Kidney glomerular epithelial cell (primary cell): ENCODE measurements at places on chromosomes 4 and X.

GRCh38 chrX:53286171-53286570 lies 4.8 kb upstream of the IQSEC2 start:
- no peak for DNase-seq

GRCh38 chr4:13860126-13860525 lies 232.6 kb upstream of the BOD1L1 start:
- no peak for DNase-seq

DNA sequence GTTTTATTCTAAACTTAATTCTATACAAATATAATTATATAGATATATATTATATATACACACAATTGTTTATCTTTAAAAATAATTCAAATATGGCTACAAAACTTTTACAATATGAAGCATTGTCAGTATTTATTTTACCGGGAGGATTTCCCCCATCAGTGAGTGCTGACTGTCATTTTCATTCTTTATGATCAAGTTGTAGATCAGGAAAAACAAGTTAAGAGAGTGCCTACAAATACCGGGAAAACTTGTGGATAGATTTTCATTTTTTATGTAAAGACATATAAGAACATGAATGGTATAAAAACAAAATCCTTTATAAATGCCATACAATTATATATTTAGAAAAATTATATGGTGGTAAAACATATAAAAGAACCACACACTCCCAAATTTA lies 37.8 kb downstream of the CLCN3 start:
- DNase-seq = no peak

DNA sequence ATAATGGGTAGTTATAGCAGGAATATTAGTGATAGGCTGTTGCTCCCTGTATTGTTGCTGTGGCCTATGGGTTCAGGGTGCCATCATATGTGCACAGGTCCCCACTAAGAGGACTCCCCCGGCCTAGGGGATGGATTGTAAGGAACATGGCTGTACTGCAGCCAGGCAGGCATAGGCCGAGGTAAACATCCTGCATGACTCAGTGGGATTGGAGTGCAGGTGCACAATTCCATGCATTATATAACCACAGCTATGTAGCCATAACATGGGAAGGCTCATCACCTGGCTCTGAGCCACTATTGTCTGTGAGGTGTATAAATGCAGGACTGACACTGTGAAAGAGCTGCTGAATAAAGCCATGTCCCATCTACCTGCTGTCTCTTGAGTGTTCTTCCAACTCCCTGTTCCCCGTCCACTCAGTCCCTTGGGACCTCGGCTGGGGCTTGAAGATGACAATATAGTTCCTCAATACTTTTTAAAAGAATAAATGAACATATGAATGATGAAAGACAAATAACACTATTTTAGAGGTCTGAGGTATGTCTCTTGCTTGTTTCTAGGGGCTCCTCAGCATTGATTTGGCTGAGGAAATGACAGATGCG lies 425.2 kb downstream of the IDS start:
- DNase-seq = no peak

DNA sequence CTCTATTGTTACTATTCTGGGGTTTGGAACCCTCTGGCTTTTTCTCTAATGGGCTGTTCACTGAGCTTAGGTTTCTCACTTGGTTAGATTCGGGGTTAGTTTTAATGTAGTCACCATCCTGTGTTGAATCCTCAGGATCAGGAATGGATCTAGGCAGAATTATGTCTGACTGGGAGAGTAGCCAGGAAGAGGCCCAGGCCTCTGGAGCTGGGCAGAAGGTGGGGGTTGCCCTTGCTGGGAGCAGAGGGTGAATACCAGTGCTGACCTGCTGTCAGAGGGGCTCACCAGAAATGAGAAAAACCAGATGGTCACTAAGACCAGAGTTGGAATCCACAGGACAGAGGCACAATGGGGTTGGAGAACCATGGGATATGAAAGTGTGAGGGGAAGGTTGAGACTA lies 126.6 kb upstream of the SLC4A4 start:
- no peak for DNase-seq

- peak; percentile 13 for DNase-seq
These were observed 26.3 kb downstream of the FGFBP1 start for GRCh38 chr4:15912236-15912635.

DNA sequence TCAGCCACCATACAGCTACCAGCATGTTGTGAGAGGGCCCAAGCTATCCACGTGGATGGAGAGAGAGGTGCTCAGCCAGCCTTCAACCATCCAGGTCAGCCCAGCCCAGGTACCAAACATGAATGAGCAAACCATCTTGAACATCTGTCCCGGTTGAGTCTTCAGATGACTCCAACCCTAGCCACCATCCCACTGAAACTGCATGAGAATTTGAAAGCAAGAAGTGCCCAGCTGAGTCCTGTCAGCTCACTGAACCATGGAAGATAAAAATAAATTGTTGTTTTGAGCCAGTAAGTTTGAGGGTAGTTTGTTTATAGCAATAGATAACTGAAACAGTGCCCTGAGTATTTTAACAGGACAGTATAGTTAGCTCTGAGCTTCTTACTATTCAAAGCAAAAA lies 7.3 kb upstream of the SEL1L3 start:
- no peak for DNase-seq

GRCh38 chr4:36082817-36083216 lies 161.5 kb downstream of the ARAP2 start:
- no peak for DNase-seq

DNA sequence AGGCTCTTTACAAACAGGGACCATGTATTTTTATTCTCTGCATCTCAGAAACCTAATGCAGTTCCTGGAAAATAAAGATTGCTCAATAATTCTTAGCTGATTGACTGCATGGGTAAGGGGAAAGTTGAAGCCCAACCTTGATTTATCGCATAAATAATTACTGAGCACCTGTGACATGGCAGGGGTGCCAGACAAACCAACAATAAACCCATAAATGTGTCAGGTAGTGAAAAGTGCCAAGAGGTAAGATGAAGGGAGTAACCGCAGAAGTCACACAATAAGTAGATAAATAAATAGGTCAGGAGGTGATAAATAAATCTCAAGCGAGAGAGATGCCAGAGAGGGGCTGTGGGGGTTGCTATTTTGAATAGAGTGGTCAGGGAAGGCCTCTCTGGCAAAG lies 20.1 kb upstream of the AP1S2 start:
- no peak for DNase-seq

- DNase-seq = no peak
These were observed 5.4 kb upstream of the ADH4 start for GRCh38 chr4:99149426-99150019.

DNA sequence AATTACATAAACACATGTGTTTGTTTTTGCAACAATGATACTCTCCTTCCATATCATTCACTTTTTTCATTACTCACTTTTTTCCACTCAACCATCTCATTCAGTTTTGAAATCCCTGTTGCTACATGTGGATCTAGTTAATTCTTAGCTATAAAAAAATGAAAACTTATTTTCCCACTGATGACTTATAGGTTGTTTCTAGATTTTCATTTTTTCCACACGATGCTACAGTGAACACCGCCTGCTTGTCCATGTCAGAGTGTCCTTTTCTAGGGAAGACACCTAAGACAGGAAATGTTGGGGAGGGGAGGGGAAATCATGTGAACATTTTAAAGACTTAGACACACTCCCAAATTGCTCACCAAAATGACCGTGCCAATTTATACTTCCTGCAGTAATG lies 70.2 kb downstream of the SUPT20HL2 start:
- DNase-seq = no peak

- no peak for DNase-seq
These were observed 16.9 kb upstream of the ADH6 start for GRCh38 chr4:99235955-99236354.

GRCh38 chr4:187118602-187119120 lies 395.0 kb upstream of the FAT1 start:
- peak; percentile 45 for DNase-seq

GRCh38 chr4:36288731-36289426 lies 7.5 kb downstream of the DTHD1 start:
- peak; percentile 28 for DNase-seq

- no peak for DNase-seq
These were observed 175.4 kb downstream of the FAT4 start for GRCh38 chr4:125489952-125490690.

DNA sequence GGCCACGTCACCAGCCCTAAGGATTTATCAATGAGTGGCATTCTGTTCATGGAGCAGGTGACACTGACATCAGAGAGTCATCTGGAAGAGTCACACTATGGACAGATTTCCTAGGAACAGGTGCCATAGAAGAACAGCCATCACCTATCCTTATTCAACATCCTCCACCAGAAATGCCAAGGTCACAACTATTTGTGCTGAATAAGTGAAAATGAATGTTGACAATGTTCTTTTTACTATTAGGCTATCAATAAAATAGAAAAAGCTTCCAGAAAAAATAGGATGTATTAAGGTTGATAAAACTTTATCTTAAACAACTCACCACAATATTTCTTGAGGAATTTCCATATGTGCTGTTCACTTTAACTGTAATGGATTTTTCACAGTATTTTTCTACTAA lies 62.9 kb downstream of the HAUS3 start:
- no peak for DNase-seq

DNA sequence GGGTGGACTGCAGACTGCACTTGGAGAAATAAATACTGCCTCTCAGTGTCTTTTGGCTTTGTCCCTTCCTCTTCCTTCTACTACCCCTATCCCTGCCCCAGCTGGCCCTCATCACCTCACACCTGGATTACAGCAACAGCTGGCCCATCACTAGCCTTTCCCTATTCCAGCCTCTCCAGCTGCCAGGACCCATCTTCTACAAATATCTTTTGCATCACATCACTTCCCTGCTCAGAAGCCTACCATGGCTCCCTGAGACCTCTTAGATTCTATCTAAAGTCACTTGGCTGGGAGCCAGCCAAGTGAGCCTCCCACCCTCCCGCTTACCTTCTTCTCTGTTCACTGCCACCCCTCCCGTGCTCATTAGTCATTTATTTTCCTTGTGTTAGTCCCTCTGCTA lies 66.8 kb downstream of the TSC22D3 start:
- DNase-seq = no peak

- no peak for DNase-seq
These were observed 479.3 kb downstream of the IL1RAPL1 start for GRCh38 chrX:29066516-29066915.

DNA sequence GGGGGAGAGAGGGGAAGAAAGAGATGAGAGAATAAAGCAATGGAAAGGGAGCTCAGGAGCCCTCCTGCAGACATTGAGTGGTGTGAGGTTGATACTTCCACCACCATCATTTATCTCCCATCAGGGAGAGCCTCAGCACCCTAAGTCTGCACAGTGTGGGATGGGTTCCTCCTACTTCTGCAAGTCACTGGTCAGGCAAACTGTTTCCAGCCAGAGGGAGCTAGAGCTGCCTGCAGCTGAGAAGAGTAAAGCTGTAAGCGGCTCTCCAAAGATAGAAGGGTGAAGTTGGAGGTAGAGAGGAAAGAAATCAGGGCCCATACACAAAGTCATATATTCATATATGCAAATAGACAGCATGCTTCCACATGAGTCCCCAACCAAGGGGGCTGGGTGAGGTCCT lies 21.9 kb upstream of the ZNF81 start:
- DNase-seq = no peak

GRCh38 chr4:71009890-71010588 lies 16.6 kb downstream of the DCK start:
- peak; percentile 80 for DNase-seq

DNA sequence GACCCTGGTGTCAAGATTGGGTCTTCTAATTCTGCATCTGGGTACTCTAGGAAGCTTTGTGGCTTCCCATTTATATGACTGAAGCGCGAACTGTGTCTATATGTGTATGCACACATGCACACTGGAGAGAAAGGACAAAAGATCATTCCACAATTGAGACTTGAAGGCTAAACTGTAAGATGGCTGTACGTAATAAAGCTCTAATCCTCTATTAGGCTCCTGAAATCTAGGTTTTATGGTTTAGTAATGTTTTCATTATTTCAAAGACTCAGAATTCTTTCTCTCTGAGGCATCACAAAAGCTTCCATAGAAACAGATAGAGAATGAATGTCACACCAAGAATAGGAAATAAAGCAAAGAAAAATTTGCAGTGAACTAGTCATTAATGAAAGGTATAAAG lies 320.7 kb upstream of the FTHL17 start:
- DNase-seq = no peak

DNA sequence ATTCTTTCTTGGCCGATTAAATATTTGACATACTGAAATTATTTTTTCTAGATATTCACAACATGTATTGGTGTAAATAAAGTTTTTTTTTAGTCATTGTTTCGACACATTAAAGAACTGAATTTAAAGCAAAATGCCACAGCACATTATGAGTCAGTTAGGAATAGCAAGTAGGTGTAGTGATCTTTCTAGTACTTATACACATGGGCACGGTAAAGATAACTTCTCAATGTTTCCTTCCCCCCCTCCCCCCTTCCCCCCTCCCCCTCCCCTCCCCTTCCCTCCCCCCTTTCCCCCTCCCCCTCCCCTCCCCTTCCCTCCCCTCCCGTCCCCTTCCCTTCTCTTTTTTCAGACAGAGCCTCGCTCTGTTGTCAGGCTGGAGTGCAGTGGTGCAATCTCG lies 1269.9 kb downstream of the ADGRL3 start:
- DNase-seq = no peak

DNA sequence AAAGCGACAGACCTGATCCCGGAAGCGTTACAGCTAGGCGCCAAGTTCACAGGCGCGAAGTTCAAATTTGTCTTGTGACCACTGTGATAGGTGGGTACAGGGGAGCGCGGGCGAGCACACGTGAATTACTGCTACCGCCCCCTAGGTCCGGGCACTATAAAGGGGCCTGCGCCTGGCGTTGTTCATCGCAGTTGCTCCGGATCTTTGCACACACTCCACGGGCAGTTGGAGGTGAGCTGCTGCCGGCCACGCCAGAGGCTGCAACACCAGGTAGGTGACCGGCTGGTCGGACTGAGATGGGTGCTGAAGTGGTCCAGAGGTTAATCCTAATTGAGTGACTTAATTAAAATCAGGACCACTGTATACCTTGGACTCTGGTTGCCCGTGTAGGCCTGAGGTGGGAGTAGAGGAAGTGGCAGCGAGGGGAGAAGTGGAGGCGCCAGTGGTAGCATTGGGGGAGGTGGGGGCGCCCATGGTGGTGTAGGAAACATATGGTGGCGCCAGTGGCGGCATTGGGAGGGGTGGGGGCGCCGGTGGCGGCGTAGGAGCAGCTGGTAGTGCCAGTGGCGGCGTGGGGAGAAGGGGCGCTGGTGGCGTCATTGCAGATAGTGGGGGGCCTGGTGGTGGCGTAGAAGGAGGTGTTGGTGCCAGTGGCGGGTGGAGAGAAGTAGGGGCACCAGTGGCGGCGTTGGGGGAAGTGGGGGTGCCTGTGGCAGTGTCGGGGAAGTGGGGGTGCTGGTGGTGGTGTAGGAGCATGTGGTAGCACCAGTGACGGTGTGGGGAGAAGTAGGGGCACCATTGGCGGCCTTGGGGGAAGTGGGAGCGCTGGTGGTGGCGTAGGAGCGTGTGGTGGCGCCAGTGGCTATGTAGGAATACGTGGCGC lies at the start of gene GCNA:
GCNA (plus strand) TSS at position 185 of the 883 bp plus-strand sequence. CDS start 2,385 bp downstream, outside the sequence.
- DNase-seq = no peak

DNA sequence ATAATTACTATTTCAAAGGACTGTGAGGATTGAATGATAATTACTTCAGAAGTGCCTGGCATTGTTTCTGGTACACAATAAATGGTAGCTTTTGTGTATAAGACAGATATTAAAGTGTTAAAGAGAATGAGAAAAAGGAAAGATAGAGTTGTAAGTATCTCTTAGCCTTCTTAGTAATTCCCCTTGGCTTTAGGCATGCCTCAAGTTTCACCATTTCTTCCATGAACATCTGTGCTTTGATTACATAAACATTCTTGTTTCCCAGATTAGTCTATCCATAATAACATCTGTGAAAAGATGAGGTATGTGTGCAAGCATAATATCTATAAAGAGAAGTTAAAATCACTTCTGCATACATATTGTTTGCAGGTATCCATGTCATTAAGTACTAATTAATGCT lies 230.9 kb upstream of the TEX13A start:
- no peak for DNase-seq
